ENCODE measurements at places on chromosomes 12 and 14.

GRCh38 chr14:103423050-103423461, 37.8 kb downstream of the MARK3 start:
- DNase-seq, result no peak

- no peak for DNase-seq
Measured at GRCh38 chr14:96094211-96094610, 55.0 kb downstream of the C14orf132 start.

GRCh38 chr14:59664741-59665140, 88.1 kb upstream of the CCDC175 start:
- no peak for DNase-seq

GRCh38 chr14:70289138-70289537, 70.3 kb downstream of the COX16 start:
- no peak for DNase-seq

DNA sequence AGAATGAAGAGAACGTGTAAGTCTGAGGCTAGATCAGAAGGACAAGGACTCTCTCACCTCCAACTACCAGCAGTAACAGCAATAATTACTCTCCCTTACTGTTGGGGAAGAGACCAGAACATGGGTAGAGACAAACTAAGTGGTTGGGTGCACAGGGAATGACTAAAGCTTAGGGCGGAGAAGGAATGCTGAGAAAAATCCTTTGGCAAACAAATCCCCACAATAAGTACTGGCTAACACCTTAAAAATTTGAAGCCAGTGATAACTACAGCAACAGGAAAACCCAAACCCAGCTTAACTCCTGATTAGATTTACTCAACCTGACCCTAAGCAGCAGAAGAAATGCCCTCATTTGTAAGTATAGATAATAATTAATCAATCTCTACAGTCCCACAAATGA, 759.0 kb downstream of the AACS start:
- DNase-seq, result no peak

GRCh38 chr12:60259225-60259624, 663.4 kb downstream of the SLC16A7 start:
- DNase-seq, result no peak

GRCh38 chr12:46412857-46413256, 40.3 kb upstream of the SLC38A2 start:
- no peak for DNase-seq

DNA sequence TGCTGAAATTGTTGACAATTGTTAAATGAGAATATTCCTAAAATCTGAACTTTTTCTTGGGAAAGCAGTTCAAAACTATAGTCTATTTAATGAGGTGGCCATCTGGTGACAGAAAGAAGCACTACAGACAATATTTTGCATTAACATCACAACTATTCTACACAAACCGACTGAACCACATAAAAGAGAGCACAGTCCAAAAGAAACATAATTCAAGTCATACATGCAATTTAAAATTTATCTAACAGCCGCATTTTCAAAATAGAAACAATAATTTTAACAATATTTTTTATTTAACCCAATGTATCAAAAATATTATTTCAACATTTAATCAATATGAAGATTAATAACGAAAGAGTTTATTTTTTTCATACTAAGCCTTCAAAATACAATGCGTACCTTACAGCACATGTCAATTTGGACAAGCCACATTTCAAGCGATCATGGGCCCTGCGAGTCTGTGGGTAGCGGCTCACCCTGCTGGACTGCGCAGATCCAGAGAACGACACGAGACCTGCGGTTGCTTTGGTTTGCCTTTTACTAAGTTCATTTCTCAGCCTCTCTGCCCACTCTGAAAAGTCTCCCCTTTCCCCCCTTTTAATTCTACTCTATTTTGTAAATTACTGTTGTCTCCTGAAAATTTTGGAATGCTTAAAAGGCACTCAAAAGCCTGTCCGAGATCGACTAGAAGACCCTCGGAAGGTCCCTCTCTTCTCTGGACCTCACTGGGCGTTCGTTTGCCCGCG, 947 bp upstream of the LRRC9 start:
- DNase-seq, result peak; percentile 34

GRCh38 chr14:72278316-72278715, 346.1 kb downstream of the RGS6 start:
- no peak for DNase-seq

DNA sequence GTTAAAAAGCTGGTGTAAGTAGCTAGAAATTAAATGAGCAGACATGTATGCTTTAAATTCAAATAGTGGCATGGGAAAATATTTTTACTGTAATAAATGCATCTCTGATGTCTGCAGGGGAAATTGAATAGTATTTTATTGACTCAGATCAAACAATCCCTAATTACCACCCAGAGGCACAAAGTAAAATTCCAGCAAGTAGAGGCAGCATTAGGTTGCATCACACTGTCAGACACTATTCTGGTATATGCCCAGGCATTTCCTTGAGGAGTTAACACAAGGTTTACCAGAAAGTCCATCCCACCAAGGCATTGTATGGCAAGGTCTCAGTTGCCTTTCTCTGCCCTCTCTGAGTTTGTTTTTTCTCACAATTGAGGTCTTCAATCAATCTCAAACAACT, 201.6 kb upstream of the KITLG start:
- DNase-seq, result no peak

DNA sequence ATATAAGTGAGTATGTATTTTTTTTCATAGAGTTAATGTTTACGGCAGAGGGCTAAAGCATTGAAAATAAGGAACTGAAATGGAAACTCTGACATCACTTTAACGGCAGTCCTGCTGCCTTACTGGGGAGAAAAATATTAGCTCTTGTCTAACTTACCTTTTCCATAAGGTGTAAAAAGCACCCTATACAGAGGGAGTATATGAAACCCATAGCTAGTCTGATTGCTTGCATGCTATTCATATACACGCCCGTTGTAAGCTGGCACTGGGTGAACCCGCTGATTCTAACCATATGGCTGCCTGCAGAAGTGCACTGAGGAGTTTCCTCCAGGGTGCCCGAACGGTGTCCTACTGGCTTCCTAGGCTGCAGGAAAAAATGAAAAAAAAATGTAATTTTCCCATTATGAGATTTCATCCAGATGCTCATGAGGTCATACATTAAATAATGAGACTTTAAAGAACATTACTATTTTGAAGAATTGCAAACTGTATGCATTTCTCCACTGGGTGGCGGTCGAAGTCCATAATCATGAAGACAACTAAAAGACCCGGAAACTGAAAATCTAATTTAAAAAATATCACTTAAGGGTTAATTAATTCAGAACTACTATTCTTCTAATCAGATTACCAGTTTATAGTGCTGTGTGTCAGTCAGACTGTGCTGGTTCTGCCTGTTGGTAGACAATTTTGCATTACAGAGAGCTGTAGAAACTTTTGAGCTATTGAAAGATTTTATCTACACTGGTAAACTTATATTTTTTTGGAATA, 144.7 kb downstream of the ALX1 start:
- no peak for DNase-seq

DNA sequence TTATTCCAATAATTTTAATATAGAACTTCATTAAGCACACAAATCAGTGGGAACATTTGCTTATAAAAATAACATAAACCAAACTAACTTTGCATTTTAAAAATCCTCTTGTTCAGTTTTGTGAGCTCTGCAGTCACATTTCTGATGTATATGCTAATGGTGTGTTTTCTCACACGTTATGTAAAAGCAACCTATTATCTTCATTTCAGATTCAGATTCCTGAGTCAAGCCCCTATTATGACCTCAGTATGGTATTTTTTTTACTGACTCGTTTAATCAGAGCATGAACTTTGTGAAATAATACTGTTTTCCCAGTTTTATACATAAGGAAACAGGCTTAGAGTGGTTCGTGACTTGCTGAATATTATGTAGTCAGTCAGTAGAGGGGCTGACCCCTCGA, 394.0 kb downstream of the TMEM117 start:
- DNase-seq, result no peak

GRCh38 chr12:120225852-120226640, 25.1 kb upstream of the RPLP0 start:
- DNase-seq, result no peak

- peak; percentile 56 for DNase-seq
Measured at GRCh38 chr12:44876544-44877410, 662 bp upstream of the NELL2 start.

DNA sequence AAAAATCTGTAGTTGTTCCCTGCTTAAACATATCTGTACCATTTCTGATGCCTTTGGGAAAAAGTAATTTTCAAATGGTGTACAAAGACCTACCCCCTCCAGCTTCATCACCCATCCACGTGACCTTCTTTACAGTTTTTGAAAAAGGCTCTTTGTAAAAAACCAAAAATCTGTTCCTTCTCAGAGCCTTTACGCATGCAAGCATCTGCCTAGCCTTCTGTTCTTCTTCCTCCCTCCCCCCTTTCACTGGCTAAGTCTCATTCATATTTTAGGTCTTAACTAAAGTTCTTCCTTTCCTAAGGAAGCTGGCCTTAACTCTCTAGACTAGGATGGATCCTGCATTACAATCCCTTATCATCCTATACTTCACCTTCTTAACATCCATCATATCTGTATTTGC, 10.4 kb downstream of the CAPRIN2 start:
- DNase-seq, result no peak

DNA sequence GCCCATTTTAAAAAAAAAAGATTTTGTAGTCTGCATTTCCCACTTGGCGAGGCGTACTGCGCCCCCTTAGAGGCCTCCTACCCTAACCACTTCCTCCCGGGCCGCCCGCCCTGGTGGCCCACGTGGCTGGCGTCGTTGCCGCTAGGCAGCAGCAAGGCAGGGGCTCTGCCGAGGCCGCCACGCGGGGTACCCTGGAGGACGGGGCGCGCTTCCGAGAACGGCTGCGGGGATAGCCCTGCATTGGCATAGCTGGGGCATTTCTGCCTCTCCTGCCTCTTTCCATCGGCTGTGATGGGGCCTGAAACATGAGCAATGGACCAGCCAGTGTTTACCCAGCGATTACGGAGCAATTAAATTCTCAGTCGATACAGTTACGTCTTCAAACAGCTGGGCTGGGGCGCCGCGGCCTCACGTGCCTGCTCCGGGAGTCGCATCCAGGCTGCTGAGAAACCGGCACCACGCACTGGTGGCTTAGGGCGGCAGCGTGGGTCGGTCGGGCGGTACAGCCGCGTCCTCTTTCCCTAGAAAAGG, 38.0 kb downstream of the IQSEC3 start:
- peak; percentile 61 for DNase-seq

DNA sequence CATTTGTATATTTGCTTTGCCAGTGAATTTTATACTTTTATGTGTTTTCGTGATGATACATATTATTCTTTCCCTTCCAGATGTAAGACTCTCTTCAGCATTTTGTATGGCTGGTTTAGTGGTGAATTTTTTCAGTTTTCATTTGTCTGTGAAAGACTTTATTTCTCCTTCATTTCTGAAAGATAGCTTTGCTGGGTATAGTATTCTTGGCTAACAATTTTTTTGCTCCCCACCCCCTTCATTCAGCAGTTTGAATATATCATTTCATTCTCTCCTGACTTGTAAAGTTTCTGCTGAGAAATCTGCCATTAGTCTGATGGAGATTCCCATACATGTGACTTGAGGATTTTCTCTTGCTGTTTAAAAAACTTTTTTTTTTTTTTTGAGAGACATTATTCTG, 72.8 kb downstream of the ERC1 start:
- DNase-seq, result no peak

GRCh38 chr12:1534748-1535147, 59.6 kb downstream of the FBXL14 start:
- no peak for DNase-seq

- no peak for DNase-seq
Measured at GRCh38 chr14:76329951-76330350, 46.0 kb upstream of the ESRRB start.
